CD14-positive monocyte (primary cell): ENCODE measurements at places on chromosomes 12 and 14.

- DNase-seq, result no peak
Observed at GRCh38 chr12:75938189-75938588, 93.4 kb downstream of the PHLDA1 start.

GRCh38 chr14:65922142-65922541 is 509.6 kb downstream of the FUT8 start:
- DNase-seq, result no peak

- DNase-seq, result no peak
Observed at GRCh38 chr12:65787056-65787865, 37.0 kb upstream of the HMGA2 start.

DNA sequence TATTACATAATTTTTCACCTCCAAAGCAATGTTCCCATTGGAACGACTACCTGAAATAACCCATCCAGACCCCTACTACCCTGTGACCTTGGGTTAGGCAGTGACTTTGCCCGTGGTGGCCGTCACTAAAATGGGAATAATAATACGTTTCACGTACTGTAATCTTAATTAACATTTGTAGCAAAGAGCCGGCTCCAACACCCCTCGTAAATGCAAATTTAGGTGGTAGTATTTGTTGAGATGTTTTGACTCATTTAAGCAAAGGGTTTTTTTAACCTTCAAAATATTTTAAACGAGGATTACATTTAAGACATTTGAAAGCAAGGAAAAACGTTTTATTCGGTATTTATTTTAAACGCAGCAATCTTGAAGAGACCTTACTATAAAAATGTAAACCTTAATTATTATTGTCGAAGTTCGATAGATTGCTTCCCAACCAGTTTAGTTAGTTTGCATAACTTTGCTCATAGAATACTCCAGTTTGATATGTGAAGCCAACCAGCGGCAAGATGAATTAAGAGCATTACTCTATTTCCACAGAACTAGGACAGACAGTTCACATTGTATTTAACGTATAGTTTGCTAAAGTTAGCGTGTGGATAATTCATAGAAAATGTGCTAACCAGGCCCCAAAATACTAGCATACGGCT is 1.4 kb upstream of the ARID2 start:
- no peak for DNase-seq

GRCh38 chr14:104776961-104777807 is 18.4 kb downstream of the AKT1 start:
- DNase-seq, result no peak

DNA sequence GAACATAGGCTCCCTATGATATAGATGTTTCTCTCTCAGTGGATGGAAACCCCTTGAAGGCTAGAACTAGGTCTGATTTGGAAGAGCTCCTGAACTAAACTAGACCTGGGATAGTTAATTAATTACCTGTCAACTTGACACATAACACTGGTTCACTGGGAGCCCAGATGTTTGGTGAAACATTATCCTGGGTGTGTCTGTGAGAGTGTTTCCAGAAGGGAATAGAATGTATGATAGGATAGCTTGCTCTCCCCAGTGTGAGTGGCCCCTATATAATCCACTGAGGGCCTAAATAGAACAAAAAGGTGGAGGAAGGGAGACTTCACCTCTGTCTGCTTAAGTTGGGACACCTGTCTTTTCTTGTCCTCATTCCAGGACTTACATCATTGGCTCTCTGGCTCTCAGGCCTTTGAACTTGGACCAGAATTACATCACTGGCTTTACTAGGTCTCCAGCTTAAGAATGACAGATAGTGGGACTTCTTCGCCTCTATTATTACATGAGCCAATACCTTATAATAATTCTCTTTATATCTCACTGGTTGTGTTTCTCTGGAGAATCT is 194.1 kb downstream of the KTN1 start:
- no peak for DNase-seq

GRCh38 chr14:29016050-29016900 is 249.7 kb downstream of the FOXG1 start:
- DNase-seq, result no peak

- DNase-seq, result no peak
Observed at GRCh38 chr12:83210933-83211332, 524.2 kb downstream of the TMTC2 start.

DNA sequence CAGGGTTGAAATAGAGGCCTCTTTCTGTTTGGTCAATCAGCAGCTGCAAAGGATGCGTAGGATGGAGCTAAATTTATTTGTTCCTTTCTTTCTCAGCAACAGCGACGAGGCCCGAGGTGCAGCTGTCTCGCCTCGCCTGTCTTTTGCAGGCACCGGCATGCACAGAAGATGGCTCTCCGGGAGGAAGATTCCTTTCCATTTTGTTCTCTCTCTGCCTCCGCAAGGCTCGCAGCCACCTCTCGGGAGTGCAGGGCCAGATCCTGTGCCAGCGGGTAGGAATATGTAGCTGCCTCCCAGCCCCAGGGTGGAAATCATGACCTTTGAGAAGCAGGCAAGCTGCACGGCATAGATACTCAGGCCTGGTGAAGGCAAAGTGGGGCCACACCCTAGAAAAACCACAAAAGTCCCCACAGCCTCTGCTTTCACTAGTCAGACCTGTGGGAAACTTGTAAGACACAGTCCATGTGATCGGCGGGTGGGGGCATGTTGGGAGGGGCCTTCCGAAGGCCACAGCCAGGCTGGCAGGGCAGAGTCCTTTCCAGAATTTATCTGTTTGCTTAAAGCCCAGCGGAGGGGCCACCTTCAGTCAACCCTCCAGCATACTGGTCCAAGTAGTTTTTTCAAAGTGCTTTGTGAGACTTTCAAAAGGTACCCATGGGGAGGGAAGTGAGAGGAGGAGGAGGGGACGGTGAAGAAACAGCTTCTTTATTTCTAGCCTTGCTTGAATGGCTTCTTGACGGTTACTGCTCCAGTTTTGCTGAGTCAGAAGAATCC is at the start of gene MAP1LC3B2:
Gene MAP1LC3B2, plus strand, starts transcription at position 220 of the 774 bp plus-strand sequence. CDS start 16,562 bp downstream, outside the sequence.
- peak; percentile 97 for DNase-seq

- peak; percentile 62 for DNase-seq
Observed at GRCh38 chr12:68932961-68933893, at the start of gene CPM. Gene CPM, minus strand, starts transcription at chr12:68933171. Its CDS starts 334 bp downstream, at chr12:68932837.

- no peak for DNase-seq
Observed at GRCh38 chr12:26937443-26937862, 328 bp downstream of the INTS13 start.

GRCh38 chr12:10365696-10366405 is 24.0 kb downstream of the KLRK1 start:
- DNase-seq, result no peak

- no peak for DNase-seq
Observed at GRCh38 chr12:107554941-107555340, 130.7 kb upstream of the PWP1 start.

- no peak for DNase-seq
Observed at GRCh38 chr12:100716945-100717732, 77.4 kb upstream of the ANO4 start.

DNA sequence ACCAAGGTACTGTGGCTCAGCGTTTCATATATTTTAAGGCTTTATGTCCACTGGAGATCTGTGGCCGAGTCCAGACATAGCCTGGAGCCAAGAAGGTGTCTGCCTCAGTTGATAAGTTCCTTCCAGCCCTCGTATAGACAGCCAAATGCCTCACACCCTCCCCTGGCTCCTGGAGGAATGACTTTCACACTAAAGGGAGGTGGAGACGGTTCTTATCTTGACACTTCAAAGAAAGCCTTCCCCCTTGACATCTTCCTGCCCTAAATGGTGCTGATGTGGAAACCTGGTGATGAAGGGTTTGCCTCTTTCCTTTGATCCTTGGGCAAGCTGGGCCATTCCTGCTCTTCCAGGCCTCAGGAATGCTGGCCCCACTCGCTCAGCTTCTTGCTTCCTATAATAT is 474.8 kb upstream of the TBX3 start:
- DNase-seq, result no peak

GRCh38 chr14:35367056-35367372 is 37.5 kb downstream of the NFKBIA start:
- no peak for DNase-seq

DNA sequence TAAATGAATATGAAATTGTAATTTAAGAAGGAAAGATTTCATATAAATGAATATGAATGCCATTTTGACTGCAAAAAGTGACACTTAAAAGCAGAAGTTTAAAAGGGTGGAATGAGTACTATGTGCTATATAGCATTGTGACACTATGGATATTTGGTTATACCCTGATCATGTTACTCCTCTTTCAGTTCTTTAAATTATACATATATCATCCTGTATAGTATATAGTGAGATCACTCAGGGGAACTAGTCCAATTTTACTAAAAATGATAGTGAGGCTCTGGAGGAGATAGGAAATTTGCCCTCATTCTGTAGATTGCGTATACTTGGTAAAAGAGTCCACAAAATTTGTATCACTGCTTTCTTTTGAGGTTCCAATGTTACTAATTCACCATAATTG is 155.7 kb upstream of the BTG1 start:
- peak; percentile 23 for DNase-seq

GRCh38 chr12:91138337-91138920 is 27.1 kb upstream of the LUM start:
- DNase-seq, result no peak

DNA sequence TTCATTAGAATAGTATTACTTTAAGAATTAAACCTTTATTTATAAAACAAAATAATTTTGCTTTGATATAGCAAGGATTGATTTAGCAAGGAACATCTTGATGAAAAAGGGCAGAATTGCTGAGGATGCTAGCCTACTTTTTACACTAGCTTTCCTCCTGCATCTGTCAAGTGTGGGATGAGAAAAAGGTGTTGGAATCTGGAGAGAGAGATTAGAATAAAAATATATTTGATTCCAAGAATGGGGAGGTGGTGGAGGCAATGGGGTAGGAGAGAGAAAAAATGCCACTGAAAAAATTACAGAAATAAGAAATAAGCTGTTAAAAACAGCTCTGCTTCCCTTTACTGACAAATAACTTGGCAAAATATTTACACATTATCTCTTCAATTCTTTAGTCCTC is 98.9 kb downstream of the NUMB start:
- DNase-seq, result no peak

DNA sequence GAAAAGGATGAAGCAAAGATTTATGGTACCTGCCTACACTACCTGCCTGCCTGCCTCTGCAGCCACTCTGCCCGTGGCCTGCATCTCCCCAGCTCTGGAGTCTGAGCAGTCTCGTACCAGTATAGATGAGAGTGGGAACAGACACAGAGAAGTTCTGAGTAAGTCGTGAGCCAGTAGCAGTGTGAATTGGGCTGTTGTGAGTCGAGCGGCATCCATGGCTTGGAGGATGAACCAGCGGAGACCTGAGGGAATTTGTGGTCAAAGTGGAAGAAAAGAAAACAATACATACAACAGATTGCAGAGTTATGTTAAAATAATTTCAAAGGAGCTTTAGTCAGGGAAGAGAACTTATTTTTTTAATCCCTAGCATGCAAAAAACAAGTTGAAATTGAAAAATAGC is 25.3 kb downstream of the C2CD5 start:
- no peak for DNase-seq

DNA sequence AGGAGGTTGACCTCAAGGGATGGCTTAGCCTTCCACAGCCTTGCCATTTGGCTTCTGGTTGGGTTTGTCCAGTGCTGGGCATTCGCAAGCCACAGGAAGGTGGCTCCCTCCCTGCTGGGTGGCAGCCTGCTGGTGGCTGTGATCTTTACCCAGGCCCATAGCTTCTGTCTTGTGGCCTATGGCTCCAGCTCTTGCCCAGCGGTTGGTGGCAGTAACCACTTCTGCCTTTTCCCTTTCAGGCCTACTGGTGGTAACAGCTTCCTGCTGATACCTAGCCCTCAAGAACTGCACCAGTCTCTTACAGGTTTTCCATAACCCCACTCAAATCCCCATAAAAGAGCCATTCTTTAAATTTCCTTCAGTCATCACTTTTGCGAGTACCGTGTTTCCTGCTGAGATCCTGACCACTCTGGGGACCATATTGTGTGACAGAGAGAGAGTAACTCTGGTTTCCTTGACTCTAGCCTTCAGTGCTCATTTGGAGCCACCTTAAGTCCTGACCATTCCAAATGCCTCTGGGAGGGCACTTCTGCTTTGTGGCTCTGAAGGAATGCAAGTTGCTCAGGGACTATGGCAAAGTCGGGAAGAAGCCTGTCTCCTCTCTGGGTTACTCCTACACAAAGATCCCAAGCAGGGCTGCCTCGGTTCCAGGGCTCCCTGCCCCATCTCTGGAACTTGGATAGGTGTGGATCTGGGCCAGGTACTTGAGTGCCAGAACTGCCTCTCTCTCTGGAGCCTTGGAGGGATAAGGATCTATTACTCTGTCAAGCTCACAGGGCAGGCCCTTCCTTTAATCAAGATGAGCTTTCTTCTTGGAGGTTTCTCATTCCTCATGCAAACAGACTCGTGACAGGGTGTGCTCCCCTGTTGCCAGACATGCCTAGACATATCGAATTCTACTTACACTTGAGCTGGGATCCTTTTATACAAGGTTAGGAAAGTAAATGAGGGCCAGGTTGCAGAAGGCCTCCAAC is 2.9 kb upstream of the NYNRIN start:
- peak; percentile 15 for DNase-seq

- DNase-seq, result no peak
Observed at GRCh38 chr12:70213707-70214106, 29.5 kb upstream of the CNOT2 start.

- no peak for DNase-seq
Observed at GRCh38 chr14:68599896-68600610, 192.8 kb downstream of the ZFP36L1 start.

GRCh38 chr12:84730561-84731162 is 181.9 kb downstream of the SLC6A15 start:
- no peak for DNase-seq

DNA sequence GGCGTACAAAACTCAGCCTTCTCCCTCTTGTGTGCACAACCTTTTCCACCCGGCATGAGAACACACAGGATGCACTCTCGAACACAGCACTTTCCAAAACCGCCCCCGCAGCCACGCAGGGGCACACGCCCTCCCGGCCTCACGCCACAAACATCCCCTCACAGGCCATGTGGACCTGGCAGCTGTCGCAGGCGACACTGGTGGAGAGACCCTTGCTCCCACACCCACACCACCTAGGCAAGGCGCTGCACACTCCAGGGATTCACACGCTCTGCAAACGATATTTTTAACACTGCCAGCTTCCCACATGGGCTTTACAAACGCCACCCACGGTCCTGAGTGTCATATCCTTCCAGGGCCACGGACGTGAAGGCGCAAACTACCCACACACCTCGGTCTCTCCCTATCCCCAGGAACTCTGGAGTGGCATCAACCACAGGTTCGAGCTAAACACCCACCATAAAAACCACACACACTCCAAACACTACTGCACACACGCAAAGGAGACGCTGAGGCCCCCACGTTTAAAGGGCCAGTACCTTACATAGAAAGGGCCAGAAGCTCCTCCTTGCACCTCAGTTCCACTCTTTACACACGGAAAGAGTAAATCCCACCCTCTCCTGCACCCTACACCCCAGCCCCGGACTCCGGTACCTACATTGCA is 12.4 kb upstream of the ITGB7 start:
- DNase-seq, result no peak
